ENCODE measurements at places on chromosomes 11 and 22. TPM values are rescaled to one million over a fixed set of nuclear protein-coding genes. Genes with fewer than 3 reads are reported as not detected.

DNA sequence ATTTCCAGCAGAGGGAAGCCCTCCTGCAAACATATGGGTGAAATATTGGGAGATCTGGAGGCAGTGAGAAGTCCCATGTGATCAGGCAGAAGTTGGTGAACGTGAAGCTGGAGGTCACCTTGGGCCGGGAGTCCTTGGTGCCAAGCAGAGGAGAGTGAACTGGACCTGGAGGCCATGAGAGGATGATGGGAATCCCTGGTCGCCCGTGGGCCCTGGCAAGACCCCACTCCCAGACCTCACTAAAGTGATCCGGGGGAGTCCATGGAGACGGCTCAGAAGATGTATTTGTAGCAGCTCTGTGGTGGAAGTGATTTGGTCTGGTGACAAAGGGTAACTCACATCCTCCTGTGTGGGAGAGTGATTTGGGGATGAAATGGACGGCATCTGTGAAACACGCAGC lies 71.0 kb downstream of the ARHGAP8 start:
- peaks cover 15% of the 10 kb centered on the region for H3K36me3 ChIP-seq
- no peaks in the 10 kb centered on the region for H3K4me1 ChIP-seq
- DNase-seq = peak; percentile 33

Gene PARVG
- total RNA-seq = 0.12 TPM

DNA sequence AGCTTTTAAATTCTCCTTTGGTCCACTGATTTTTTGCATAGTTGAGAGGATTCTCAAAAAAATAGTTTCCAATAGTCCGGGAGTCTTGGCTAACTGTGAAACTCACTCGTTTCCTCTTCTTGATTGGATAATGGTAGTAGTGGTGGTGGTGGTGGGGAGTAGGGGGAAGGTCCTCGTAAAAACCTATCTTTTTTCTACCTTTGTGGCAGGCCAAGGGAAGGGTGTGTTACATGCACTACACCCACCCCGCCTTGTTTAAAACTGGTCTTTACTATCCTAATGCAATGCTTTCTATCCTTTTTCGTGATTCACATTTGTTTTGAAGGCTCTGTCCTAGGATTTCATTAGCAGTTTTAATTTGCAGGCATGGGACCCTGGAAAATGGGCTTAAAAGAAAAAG lies 4.8 kb downstream of the TEAD1 start:
- H3K27me3 ChIP-seq = no peaks in the 10 kb centered on the region
- H3K36me3 ChIP-seq = peaks cover 16% of the 10 kb centered on the region
- peaks cover 28% of the 10 kb centered on the region for H3K4me1 ChIP-seq
- peak overlapping the region; percentile 66 for H3K27ac ChIP-seq
- H3K4me3 ChIP-seq = peak overlapping the region; percentile 95

Gene NUP160
- total RNA-seq = 82.1 TPM

DNA sequence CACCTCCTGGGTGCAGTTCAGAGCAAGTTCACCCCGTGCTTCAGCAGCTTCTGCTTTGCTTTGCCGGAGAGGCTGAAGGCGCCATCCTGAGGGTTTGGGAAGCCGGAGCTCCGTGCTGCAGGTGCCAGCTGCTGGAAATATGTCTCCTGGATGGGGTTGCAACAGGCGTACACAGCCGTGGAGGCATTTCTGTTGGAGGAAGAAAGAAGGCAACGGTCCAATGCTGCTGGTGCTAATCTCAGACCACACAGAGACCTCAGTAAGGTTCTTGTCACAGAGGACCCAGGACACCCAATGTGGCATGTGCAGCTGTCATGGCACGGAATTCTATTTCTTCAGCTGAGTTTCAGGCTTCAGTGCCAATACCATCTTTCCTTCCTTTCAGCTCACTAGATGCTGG lies 24.2 kb downstream of the ASPHD2 start:
- DNase-seq = no peak
- H3K36me3 ChIP-seq = peaks cover 28% of the 10 kb centered on the region
- H3K4me3 ChIP-seq = no peak overlapping the region
- H3K27me3 ChIP-seq = no peaks in the 10 kb centered on the region
- no peaks in the 10 kb centered on the region for H3K4me1 ChIP-seq
- H3K27ac ChIP-seq = no peak overlapping the region

- no peak overlapping the region for H3K4me3 ChIP-seq
- no peak for DNase-seq
- H3K27me3 ChIP-seq = no peaks in the 10 kb centered on the region
- no peak overlapping the region for H3K27ac ChIP-seq
- H3K36me3 ChIP-seq = no peaks in the 10 kb centered on the region
Measured at GRCh38 chr11:45210846-45211245, 64.4 kb downstream of the PRDM11 start.

DNA sequence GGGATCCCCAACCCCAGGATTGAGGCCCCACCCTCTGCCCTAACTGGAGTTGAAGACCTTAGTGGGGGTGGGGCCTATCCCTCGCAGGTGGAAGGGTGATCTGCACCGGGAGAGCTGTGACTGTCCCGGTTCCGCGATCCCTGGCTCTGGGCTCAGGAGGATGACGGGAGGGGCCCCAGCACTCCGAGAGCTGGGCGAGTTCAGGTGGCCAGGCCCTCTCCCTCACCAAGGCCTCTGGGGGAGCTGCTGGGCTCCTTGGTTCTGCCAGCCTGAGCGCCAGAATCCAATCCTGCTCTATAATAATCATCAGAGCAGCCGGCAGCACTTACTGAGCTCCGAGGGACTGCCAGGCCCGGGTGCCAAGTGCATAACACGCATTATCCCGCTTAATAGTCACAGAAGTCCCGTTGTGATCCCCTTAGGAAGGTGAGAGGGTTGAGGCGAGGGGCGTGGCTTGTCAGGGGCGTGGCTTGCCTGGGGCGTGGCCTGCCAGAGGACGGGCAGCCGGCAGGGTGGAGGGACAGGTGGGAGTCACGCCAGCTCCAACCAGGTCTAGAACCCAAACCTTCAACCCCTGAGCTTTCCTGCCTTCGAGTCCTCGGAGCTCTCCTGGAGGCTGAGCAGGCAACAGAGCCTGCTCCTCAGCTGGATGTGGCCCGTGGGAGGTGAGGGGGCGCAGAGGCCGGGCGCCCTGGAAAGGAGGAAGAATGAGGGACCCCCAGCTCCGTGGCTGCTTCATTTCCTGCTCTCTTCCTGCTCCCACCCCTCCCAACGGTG lies 7.3 kb upstream of the SYT7 start:
- H3K27ac ChIP-seq = no peak overlapping the region
- H3K27me3 ChIP-seq = peaks cover 81% of the 10 kb centered on the region
- no peaks in the 10 kb centered on the region for H3K36me3 ChIP-seq
- DNase-seq = peak; percentile 96

Gene GAB4
- total RNA-seq = 0.63 TPM

- H3K27ac ChIP-seq = no peak overlapping the region
- H3K4me3 ChIP-seq = no peak overlapping the region
- H3K27me3 ChIP-seq = no peaks in the 10 kb centered on the region
- H3K4me1 ChIP-seq = no peaks in the 10 kb centered on the region
Measured at GRCh38 chr11:73359341-73359740, 16.9 kb upstream of the RELT start.

GRCh38 chr11:73659961-73660360 lies 13.6 kb downstream of the PLEKHB1 start:
- H3K27ac ChIP-seq = no peak overlapping the region
- no peaks in the 10 kb centered on the region for H3K27me3 ChIP-seq
- no peak overlapping the region for H3K4me3 ChIP-seq
- no peaks in the 10 kb centered on the region for H3K36me3 ChIP-seq
- no peaks in the 10 kb centered on the region for H3K4me1 ChIP-seq
- no peak for DNase-seq
